ENCODE measurements at places on chromosomes 12 and 14.

GRCh38 chr14:58270628-58271027 is 26.0 kb downstream of the PSMA3 start:
- no peak for DNase-seq

- DNase-seq: peak; percentile 24
Measured at GRCh38 chr12:52052468-52053186, 1.4 kb downstream of the NR4A1 start.

GRCh38 chr12:105212438-105212837 is 23.5 kb downstream of the APPL2 start:
- no peak for DNase-seq

- DNase-seq: no peak
Measured at GRCh38 chr12:10615532-10615931, 2.1 kb upstream of the MAGOHB start.

Measured in T-helper 9 cell (primary cell).